Hematopoietic multipotent progenitor cell (in vitro differentiated cells): ENCODE measurements at places on chromosomes 1 and 21.

GRCh38 chr1:160883581-160884513 is 1.1 kb downstream of the ITLN1 start:
- DNase-seq = no peak

GRCh38 chr1:238111081-238111480 is 220.4 kb upstream of the ZP4 start:
- no peak for DNase-seq

DNA sequence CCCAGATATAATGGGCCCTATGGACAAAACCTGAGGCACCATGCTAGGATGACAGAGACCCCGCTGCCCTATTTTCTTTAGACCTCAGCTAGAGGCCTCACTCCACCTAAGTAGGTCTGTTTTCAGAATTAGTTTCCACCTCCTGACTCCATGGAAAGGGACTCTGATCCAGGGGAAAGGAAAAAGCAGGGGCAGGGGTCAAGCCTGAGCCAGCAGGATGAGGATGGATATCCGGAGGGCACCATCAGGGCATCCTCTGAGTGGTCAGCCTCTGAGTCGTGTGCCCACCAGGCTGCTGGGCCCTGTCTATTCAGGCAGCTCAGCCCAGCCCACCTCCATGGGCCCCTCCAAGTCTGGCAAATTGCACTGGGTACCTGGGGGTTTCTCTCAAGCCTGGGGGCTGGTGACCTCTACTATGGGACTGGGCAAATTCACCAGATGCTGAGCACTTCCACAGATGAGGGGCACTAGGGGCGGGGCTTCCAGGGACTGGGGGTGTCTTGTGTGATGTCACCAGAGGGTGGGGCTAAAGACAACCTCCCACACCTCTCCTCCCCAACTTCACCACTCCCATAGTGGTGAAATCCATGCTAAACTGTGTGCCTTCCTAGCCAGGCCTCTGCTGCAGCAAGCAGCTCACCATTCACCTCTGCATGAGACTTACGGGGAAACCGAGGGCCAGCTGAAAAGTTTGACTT is 5.5 kb downstream of the PAQR7 start:
- DNase-seq = no peak

- no peak for DNase-seq
Observed at GRCh38 chr1:171550050-171550449, 64.7 kb downstream of the PRRC2C start.

DNA sequence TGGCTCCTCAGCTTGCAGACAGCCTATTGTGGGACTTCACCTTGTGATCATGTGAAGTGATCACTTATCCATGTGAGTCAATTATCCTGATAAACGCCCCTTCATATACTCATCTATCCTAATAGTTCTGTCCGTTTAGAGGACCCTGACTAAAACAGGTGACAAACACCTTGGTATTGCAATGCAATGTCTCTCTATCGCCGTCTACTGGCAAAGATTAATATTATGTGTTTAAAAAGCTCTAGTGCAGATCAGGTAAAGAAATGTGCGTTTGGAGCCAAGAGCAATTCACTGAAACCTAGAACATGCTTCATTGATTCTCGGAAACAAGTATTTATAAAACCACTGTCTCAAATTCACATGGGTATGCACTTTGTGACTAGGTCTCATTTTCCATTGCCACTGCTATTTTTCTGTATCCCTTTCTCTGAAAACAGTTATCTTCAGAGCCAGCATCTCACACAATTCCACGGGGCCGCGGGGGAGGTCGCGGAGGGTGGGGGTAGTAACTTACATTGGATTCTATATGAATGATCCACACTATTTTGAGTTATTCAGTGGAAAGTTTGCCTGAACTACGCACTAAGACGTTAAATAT is 554.6 kb upstream of the NCAM2 start:
- no peak for DNase-seq

GRCh38 chr1:210244746-210245367 is 12.3 kb downstream of the SERTAD4 start:
- DNase-seq = no peak

- DNase-seq = peak; percentile 33
Observed at GRCh38 chr1:183622013-183622412, 13.6 kb downstream of the ARPC5 start.

DNA sequence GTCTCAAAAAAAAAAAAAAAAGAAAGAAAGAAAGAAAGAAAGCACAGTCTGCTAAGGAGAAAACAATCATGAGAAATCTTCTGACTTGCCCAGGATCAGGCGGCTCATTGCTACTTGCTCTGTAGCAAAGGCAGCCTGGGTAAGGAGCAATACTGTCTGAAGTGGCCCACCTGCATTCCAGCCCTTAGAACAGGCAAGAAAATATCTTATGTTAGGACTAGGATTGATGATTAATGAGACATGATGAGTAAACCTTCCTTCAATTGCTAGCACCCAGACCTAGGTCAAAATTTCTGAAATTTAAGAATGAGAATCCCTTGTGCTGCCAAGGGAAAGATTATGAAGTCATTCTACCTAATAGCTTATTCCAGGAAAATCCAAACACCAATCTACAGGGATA is 140.8 kb downstream of the DSCAM start:
- no peak for DNase-seq

DNA sequence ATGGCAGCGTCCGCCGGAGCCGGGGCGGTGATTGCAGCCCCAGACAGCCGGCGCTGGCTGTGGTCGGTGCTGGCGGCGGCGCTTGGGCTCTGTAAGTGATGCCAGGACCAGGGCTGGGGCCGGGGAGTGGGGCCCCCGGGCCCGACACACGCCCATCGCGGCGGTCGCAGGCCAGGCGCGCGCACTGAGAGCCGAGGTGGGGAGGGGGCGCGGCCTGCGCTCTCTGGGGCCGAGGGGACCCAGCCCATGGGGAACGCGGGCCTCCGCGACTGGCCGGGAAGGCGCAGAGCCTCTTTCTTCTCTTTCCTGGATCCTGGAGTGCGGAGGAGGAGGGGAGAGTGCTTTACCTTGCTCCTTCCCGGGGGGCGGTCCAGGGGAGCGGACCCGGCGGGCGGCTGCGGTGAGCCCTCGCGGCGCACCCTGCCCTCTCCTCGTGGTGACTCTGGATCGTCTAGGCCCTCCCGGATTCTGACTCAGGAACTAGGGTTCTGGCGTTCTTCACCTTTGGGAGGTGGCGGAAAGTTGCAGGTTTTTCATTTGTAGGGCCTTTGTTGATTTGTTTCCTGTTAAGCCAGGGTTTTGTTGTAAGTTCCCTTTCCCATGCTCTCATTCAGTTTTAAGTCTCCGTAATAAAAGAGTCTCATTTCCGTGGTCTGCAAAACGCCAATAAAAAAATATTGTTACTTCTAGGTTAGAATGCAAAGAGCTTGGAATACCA is 529 bp downstream of the MPZL1 start:
- peak; percentile 36 for DNase-seq

DNA sequence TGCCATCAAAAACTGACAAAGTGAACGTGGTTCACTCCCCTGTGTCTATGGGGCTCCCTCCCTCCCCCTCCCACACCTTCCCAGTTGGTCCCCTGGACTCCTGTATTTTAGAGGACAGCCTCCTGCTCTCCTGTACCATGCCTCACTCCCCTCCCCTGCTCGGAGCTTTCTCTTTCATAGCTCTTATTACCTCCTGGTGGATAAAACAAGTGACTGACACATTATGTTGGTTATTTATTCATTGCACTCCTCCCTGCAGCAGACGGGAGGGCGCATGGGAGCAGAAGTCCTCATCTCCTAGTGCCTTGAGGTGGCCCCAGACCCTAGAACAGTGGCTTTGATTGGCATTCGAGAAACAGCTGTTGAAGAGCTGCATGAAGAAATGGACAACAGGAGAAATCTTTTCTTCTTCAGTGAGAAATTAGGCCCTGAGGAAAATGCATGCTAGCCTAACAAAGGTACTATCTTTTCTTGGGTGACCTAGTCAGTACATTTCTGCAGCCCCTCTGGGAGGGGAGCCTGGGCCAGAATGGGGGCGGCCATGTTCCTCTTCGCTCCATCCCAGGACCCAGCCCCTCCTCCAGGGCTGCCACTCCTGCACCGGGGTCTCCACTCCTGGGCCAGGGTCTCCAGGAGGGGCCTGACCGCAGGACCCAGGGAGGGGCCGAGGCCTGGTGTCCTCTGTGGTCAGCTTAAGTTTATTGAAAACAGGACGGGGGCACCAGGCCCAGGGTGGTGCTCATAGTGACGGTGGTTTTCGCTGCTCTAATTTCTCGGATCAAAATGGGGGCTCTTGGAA is 1.2 kb upstream of the TFF1 start:
- DNase-seq = no peak

- no peak for DNase-seq
Observed at GRCh38 chr1:161176468-161177111, 717 bp downstream of the B4GALT3 start.

DNA sequence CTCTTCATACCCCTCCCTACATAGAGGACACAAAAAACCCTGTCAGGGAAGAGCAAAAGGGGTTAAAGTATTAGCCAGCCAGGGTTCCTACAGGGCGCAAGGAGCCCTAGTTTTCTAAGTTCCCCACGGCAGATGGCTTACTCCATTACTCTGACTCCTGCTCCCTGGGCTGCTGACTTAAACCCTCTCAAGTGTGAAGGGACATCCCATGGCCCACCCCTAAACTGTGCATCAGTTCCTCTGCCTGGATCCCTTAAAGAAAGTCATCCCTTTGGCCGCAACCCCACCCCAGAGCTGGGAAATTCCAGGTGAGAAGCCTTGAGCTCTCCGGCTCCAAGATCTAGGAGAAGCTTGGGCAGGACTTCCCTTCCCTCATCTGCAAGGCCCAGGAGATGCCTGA is 236.0 kb downstream of the TOMM20 start:
- DNase-seq = no peak

- no peak for DNase-seq
Observed at GRCh38 chr1:112729909-112730308, 14.8 kb upstream of the PPM1J start.

GRCh38 chr1:179036844-179037465 is 11.3 kb downstream of the FAM20B start:
- DNase-seq = no peak

DNA sequence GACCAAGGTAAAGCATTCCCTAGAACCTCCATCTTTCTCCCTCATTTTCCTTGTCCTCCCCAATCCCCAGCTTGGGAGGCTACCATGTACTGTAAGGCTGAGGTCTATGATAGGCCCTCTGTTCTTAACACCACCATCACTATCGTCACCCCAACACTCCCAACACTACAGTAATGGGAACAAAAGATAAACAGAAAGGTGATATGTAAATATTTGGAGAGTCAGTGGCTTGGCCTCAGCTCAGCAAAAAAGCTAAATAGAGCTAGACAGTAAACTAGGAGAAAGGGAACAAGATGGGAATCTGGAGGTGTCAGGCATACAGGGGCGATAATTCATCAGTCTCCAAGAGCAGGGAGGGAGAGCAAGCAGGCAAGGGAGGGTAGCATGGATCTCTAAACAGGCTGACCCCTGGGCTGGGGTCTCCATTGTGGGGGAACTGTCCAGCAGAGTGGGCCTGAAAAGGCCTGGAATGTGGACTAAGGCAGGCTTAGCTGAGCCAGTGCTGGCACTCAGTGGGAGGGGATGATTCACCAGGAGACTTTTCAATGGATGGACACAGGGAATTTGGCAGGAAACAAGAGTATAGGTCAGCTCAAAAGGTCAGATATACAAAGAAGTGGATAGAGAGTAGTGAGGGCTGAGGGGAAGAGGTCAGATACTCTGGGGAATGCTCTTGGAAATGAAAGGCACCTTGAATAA is 6.7 kb downstream of the WNT2B start:
- DNase-seq = no peak

GRCh38 chr1:17955302-17956285 is 152.0 kb upstream of the IGSF21 start:
- DNase-seq = no peak

DNA sequence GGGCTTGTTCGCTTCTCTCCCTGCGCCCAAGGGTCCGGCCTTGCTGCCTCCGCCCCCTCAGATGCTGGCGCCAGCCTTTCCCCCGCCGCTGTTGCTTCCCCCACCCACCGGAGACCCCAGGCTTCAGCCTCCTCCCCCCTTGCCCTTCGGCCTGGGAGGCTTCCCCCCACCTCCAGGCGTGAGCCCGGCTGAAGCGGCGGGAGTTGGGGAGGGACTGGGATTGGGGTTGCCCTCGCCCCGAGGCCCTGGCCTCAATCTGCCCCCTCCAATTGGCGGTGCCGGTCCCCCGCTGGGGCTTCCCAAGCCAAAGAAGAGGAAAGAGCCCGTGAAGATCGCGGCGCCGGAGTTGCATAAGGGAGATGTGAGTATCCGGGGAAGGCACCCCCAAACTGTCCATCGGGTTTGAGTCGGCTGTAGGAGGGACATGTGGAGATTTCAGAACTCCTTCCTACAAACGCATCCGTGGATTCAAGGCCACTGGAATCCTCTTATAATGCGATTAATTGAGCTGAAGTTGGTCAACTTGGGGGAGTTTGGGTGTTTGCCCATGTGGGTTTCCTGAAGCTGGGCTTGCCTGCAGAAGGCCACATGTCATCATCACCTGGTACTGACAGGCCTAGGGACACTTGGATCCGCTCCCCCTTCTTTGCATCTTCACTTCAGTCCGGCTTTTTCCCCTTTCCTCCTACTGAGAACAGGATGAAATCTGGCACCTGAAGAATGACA is 707 bp downstream of the PRCC start:
- DNase-seq = peak; percentile 47

- no peak for DNase-seq
Observed at GRCh38 chr1:41618066-41618825, 133.8 kb upstream of the EDN2 start.
